ENCODE measurements at places on chromosomes 7 and 10.

GRCh38 chr10:131829156-131829930 lies 71.5 kb upstream of the PPP2R2D start:
- DNase-seq: no peak

DNA sequence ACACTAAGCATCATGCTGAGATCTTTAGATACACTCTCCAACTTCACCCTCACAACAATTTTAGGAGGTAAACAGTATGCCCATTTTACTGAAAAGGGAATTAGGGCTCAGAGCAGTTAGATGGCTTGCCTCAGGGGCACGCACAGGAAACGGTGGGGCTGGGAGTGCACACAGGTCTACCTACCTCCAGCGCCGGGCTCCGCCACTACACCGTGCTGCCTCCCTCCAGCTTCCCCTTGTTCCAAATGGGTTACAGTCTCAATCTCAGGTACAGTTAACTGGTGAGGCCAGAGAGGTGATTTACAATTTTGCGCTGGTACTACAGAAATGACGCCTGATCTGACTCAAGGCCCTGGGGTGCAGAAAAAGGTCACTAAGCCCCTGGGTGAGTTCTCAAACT lies 142.0 kb downstream of the NOC3L start:
- no peak for DNase-seq

DNA sequence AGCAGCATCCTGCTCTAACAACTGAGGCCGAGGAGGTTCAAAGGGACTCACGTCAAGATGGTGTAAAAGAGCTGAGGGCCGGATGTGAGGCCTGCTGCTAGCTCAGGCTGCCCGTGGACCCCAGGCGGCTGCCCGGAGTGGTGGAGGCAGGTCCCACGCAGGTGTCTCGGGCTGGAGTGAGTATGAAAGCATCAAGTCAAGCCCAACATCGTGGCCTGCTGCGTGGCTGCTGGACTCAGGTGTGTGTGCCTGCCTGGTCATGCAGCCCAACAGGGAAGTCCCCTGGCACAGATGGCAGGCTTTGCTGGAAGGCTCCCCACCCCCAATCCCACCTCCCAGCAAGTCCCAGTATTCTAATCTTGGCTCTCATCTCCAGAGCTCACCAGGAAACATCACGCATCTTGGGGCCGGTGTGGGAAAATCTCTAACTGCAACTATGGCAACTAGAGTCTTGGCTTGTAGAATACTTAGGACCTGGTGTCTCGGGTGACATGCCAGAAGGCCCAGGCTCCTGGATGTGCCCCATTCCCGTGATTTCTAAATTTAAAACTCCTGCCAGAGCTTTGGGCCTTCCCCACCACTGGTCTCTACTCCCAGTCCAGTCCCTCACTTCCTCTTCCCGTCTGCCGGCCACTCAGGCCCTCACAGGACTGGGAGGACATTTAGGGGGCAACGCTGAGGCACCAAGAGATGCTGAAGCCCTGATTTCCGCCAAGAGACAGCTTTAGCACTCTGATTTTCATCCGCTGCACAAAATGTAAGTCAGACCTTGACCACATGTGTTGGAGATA lies 85.9 kb downstream of the PRKAG2 start:
- no peak for DNase-seq

GRCh38 chr7:134085311-134085710 lies 41.8 kb upstream of the LRGUK start:
- no peak for DNase-seq

DNA sequence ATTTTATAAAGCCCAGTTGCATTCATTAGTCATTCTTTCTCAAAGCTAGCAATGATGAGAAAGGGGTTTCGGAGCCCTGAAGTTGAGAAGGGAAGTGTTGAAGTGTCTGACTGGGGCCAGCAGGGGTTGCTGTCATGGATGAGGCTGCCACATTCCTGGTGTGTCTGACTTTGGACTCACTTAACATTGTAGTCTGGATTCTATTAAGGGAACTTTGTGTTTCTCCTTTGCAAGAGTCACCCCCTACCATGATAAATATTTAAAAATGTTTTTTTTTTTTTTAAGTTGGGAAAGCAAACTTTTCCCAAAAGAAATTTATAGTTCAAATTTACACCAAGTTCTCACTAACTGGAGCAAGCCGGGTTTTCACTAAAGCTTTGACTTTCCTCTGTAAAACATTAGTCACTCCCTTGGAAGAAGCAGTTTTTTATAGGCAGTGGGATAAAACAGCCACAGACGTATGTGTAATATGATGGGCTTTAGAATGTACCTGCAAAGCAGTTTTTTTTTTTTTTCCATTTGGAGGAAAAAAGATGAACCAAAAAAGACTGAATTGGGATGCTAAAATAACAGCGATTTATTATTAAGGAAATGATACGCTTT lies 243.6 kb downstream of the TWIST1 start:
- no peak for DNase-seq

DNA sequence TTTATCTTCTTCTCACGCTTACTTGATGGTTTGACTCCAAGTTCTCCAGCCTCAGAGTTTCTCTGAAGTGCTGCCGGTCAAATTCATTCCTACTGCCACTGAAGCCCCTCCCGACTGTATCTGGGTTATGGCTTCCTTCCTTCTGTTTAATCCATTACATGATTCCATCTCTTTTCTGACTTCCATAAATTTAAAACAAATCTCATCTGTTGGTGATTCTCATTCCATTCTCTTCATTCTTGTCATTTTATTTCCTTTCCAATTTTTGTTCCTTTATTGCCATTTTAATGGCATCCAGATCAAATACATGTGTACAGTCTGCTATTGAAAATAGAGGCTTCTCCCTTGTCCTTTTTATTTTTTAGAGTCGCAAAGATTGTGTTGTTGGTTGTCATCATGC lies 25.4 kb upstream of the HIBADH start:
- no peak for DNase-seq

DNA sequence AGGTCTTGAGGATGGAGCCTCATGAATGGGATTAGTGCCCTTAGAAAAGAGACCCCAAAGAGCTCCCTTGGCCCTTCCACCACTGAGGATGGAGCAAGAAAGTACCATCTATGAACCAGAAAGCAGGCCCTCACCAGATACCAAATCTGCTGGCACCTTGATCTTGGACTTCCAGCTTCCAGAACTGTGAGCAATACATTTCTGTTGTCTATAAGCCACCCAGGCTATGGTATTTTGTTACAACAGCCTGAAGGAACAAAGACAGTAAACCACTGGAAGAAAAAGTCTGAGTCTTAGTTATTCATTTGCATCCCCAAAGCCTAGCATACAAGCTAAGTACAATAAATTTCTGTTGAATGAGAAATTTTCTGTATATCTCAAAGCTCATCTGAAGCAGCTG lies 37.9 kb upstream of the TNS3 start:
- no peak for DNase-seq
